Posterior vena cava (tissue), 2 donors: ENCODE measurements at places on chromosomes 12 and 14. TPM values are rescaled to one million over a fixed set of nuclear protein-coding genes. Genes with fewer than 3 reads are reported as not detected.

DNA sequence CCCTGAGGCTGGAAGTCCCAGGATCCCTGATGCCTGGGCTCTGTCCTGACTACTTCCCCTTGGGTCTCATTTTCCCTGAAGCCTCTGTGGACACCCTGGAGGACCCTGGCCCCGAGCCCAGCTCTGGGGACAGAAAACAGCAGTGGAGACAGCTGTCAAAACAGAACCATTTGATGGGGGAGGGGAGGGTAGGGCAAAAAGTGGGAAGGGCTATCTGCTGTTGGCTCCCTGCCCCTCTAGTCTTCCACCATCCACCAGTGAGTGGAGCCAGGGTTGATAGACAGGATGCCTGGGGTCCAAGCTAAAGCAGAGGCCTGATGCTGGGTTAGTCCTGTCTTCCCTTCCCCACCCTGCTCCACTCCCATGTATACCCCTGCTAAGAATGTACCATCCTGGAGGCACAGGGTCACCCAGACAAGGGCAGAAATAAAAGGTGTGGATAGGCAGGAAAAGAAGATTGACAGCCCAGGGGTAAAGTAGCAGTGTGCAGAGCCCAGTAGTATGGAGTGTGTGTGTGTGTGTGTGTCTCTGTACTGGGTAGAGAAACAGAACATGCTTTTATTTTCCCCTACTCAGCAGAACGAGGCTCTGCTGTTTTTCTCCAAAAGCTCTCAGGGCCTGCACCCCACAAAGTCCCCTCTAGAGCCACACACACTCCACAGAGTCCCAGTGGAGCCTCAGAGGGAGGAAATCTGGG, 9.8 kb downstream of the ZNF385A start:
- no peak for DNase-seq

Gene SPATA7
- total RNA-seq: 9.4 TPM

Gene P2RX2
- not detected for total RNA-seq

Gene SCNN1A
- 1.9 TPM for total RNA-seq

Gene CLEC6A
- total RNA-seq: not detected

- DNase-seq: no peak
These were observed 929.5 kb downstream of the VRK1 start for GRCh38 chr14:97726676-97727075.

DNA sequence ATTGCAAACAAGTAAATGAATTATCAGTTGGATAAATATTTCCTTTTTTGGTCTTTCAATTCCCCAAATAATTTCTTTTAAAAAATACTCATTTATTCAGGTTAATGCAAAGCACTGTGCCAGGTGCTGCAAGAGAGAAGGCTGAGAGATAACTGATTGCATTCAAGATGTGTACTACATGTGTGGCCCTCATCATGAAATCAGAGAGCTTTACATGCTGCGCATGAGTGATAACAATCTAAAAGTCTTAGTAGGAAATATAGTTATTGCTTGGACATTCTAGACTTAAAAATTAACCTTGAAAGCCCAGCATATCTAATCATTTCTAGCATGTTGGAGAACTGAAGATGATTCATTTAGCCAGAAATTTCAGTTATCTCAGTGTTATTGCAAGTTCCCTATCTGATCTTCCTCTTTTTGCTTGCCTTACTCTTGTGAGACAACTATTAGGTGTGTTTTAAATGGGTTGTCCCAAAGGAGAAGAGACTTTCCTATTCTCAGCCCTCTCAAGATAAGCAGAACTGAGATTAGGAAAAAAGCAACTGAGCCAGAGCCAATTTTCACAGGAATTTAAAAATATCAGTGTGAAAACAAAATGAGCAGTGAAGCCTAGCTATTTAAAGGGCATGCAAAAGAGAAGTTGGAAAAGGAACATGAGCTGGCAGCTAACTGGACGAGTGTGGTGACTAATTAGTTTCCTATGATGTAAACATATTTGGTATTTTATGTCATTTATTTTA, 60.9 kb downstream of the PLEKHA5 start:
- DNase-seq: no peak

DNA sequence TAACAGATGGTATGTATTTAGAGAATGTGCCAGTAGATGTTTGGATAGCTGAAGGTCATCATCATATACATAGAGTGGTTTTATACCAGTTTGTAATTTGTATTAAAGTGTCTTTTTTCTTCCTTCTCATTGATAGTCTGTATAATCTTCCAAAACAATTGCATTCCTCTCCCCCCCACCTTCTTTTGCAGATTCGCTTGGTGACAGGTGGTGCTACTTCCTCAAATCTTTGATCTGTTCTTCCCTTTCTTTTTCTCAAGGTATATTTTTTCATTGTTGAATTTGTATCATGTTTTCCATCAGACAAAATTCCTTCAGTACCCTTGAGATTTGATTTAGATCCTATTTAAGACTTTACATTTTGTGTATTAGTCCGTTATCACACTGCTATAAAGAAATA, 15.0 kb downstream of the TBC1D15 start:
- no peak for DNase-seq

GRCh38 chr14:99803803-99804202, 10.6 kb downstream of the EML1 start:
- DNase-seq: no peak
